KBM-7 (cell line): ENCODE measurements at places on chromosomes 5 and 9.

DNA sequence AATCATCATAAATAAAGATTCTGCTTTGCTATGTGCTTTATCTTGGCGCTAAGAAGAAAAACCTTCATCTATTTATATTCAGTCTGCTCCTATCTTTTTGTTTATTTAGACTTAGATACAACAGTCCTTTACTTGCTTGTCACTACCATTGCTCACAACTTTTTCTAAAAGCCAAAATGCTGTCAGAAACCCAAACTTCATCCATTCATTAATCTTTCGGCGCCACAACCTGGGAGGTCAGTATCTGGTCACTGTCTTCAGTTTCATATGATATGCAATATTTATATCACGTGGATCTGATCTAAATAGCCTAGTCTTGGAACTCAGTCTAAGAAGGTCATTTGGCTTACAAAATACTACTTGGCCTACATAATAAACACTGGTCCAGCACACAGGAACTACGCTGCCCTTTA, 159.3 kb upstream of the TARS1 start:
- DNase-seq, result no peak

DNA sequence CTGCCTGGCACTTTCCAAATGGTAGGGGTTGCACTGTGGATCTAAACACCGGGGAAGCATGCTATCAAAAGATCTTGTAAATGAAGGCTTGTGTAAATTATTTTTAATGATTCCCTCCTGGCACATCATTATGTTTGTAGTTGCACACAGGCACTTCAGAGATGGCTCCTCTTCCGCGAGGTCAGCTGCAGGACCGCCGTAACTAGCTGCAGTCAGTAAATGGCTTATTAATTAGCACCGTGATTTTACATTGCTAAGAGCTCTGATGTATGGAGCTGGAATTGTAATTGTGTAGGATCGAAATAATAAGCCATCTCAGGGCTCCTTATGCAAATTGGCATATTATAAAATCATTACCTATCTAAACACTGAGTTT, 397.6 kb upstream of the IRX1 start:
- DNase-seq, result no peak

GRCh38 chr9:113682297-113682771, 193.8 kb upstream of the ZNF618 start:
- DNase-seq, result peak; percentile 72

- DNase-seq, result no peak
Measured at GRCh38 chr5:76535577-76535976, 87.6 kb downstream of the F2RL2 start.
